Foreskin keratinocyte (primary cell): ENCODE measurements at places on chromosomes 16 and 17. TPM values are rescaled to one million over a fixed set of nuclear protein-coding genes. Genes with fewer than 3 reads are reported as not detected.

SPATA32 gene
- total RNA-seq, result not detected in 2 replicates

ITGB4 gene
- 956 and 1,415 TPM in 2 replicates for total RNA-seq

CSH1 gene
- total RNA-seq, result not detected in 2 replicates

GRAP gene
- 0.14 TPM in 2 replicates for total RNA-seq

CCDC154 gene
- total RNA-seq, result 0.07 and 0.14 TPM in 2 replicates

IST1 gene
- 107 and 113 TPM in 2 replicates for total RNA-seq

CLEC18A gene
- 0.10 and 0.11 TPM in 2 replicates for total RNA-seq

KRT32 gene
- total RNA-seq, result not detected in 2 replicates

FBXW10 gene
- total RNA-seq, result 0.04 TPM in 1 of 2 replicates, not detected in the other

IRX3 gene
- total RNA-seq, result 4.3 and 5.1 TPM in 2 replicates

GLTPD2 gene
- total RNA-seq, result not detected in 2 replicates

SLC52A1 gene
- total RNA-seq, result 0.71 and 0.85 TPM in 2 replicates

SEPTIN12 gene
- total RNA-seq, result not detected in 2 replicates

ICAM2 gene
- 0.14 and 0.48 TPM in 2 replicates for total RNA-seq

EPN3 gene
- total RNA-seq, result 124 and 225 TPM in 2 replicates

NPIPA8 gene
- total RNA-seq, result 8.4 TPM in 1 of 2 replicates, not detected in the other

NXPH3 gene
- total RNA-seq, result 1.1 and 2.0 TPM in 2 replicates

OR4D1 gene
- not detected in 2 replicates for total RNA-seq

CLDN6 gene
- total RNA-seq, result 0.11 and 0.14 TPM in 2 replicates

PYY gene
- total RNA-seq, result not detected in 2 replicates
